NAMALWA (cell line): ENCODE measurements at places on chromosomes 4 and X.

- DNase-seq: no peak
These were observed 208.1 kb upstream of the ADGRL3 start for GRCh38 chr4:60992037-60992436.

DNA sequence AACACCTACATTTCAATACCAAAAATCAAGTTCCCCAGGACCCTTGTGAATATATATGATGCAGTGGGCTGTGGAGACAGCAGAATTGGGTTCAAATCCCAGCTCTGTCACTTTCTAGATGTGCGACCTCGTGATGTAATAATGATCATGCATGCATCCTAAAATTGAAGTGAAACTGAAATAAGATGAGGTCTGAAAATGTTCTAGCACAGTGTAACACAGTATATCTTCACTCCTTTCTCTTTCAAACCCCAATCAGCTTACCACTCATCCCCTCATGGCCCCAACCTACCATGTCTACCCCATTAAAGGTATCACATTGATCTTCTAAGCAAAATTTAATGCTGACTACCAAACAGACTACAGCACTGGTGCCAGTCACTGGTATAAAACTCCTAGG, 69.9 kb upstream of the BRS3 start:
- DNase-seq: no peak

- no peak for DNase-seq
These were observed 46.5 kb downstream of the EVC start for GRCh38 chr4:5757536-5757935.

DNA sequence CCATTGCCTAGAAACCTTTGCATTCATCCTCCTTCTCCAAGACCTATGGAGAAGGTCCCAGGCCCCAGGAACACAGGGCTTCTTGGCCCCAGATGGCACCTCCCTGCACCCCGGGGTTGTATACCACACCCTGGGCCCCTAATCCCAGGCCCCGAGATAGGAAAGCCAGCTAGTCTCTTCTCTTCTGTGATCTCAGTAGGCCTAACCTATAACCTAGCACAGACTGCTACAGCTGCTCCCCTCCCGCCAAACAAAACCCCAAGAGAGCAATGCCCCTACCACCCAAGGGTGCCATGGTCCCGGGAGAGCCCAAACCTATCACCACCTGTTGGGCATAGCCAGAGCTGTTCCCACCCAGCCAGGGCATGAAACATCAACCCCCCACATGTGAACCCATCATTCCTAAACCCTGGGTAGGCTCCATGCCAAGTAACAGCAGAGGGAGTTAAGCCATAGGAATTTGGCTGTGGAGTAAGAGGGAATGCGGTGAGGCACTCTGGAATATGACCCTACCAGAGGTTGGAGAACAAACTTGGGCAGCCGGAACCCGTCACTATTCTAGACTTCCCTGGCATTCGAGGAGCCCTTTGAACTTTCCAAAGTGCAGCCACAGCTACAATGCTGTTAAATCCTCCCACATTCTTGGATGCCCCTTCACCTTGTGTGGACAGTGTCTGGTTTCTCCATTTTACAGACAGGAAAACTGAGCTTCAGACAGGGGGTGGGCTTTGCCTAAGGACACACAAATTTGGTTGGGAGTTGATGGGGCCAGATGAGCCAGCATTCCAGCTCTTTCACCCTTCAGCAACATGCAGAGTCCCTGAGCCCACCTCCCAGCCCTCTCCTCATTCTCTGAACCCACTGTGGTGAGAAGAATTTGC, 10.9 kb upstream of the SASH3 start:
- DNase-seq: peak; percentile 39

GRCh38 chr4:81796790-81797528, 325.3 kb upstream of the RASGEF1B start:
- no peak for DNase-seq

DNA sequence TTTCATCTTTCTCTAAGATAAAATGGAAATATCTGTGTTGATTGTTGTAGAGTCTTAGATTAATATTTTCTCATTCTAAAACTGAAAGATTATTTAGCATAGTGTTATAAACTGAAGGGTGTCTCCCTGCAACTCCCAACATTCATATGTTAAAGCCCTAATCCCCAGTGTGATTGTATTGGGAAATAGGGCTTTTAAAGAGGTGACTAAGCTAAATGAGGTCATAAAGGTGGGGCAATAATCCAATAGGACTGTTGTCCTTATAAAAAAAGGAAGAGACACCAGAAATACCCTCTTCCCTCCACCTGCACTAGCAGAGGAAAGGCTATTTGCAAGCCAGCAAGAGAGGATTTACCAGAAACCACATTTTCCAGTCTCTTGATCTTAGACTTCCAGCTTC, 1626.4 kb downstream of the C4orf33 start:
- DNase-seq: no peak

- DNase-seq: no peak
These were observed 152.4 kb upstream of the BMPR1B start for GRCh38 chr4:94605241-94605805.

DNA sequence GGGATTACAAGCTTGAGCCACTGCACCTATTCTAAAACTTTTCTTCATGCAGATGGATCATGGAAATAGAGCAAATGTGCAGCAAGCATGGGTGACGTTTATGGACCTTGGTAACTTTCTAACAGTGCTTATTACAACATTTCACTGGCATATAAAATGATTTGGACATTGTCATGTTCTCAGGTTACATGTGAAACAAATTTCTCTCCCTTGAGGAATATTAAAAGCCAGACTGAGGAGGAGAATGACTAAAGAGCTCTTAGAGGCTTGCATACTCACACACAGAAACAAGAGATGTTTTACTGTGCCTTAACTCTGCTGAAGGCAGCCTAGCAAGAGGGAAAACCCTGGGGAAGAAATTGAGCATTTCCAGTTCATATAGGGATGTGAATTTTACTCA, 38.6 kb upstream of the GPR101 start:
- no peak for DNase-seq

DNA sequence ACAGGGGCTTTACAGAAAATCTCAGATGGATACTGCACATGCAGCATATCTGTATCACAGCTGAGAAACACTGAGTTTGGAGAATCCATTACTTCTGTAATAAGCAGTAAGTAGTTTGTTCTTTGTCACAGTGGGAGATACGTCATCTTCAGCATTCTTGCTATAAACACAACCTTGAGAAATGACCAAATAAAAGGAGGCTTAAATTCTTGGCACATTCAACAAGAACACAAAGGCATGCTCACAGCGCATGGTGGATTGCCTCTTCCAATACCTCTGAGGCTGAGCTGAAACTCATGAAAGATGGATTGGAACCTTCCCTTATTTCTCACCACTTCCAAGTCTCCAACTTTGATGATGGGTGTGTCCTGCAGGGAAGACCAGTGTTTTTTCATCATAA, 54.5 kb downstream of the ANXA5 start:
- DNase-seq: no peak

DNA sequence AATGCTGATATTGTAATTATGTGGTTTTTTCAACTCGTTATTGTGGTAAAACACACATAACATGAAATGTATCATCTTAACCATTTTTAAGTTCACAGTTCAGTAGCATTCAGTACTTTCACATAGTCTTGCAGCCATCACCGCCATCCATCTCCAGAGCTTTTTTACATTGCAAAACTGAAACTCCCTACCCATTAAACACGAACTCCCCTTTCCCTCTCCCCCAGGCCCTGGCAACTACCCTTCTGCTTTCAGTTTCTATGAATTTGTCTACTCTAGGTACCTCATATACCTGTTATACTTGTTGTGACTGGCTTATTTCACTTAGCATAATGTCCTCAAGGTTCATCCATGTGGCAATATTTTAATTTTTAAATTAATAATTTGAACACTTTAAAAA, 380.6 kb downstream of the MAPK10 start:
- DNase-seq: no peak
